ENCODE measurements at places on chromosomes 12 and 14. TPM values are rescaled to one million over a fixed set of nuclear protein-coding genes. Genes with fewer than 3 reads are reported as not detected.
A peak's percentile ranks its signal among the peaks of the same experiment; 100 is the strongest.

DNA sequence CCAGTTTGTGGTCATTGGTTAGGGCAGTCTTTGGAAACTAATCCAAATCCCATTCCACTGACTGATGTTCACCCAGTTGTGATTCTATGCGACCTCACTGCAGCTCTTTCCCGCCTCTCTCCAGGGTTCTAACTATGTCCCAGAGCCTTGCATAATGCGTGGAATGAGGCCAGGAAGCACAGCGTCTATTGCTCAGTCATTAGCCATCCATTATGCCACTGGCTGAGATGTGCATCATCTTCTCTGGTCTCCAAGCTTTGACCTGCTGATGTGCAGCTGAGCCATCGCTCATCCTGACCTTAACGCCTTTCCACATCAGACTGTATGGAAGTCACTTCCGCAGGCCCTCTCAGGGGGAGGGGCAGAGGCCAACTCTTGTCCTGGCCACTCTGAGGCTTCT, 115.4 kb upstream of the VRK1 start:
- no peak for DNase-seq

DNA sequence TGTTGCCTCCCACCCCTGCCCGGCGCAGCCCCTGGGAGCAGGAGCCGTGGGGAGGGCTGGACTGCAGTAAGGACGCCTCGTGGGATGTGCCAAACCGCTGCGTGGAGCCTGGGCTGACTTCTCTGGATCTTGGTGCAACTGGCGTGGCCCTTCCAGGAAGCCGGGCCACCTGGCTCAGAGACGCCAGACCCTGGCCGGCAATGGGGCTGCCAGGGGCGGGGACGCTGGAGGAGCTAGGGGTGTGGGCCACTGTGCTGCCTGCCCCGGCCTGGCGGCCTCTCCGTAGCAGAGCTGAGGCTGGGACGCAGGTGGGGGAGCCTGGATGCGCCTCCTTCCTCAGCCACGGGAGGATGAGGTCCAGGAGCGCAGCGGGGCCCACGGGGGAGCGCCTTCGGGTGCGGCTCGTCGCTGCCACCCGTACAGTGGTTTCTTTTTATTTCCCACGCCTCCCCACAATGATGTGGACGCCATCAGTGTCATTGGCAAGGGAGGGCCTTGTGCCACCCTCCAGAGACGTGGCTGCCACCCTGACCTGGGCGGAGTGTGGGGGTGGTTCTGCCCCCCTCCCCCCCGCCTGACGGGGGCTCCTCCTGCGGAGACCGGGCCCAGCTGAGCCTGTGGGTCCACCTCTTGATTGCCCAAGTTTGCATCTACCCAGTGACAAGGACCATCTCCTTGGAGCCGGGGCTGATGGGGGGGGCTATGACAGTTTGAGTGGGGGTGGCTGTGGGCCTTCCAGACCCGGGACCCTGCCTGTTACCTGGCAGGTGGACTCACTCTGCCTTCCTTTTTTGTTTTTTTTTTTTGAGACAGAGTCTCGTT, 11.3 kb downstream of the DDX51 start:
- no peak for DNase-seq

- DNase-seq = no peak
Measured at GRCh38 chr12:611721-612120, 51.5 kb downstream of the NINJ2 start.

The MSI1 gene
- polyA plus RNA-seq = 1.4 TPM

The MYO1H gene
- not detected for polyA plus RNA-seq

DNA sequence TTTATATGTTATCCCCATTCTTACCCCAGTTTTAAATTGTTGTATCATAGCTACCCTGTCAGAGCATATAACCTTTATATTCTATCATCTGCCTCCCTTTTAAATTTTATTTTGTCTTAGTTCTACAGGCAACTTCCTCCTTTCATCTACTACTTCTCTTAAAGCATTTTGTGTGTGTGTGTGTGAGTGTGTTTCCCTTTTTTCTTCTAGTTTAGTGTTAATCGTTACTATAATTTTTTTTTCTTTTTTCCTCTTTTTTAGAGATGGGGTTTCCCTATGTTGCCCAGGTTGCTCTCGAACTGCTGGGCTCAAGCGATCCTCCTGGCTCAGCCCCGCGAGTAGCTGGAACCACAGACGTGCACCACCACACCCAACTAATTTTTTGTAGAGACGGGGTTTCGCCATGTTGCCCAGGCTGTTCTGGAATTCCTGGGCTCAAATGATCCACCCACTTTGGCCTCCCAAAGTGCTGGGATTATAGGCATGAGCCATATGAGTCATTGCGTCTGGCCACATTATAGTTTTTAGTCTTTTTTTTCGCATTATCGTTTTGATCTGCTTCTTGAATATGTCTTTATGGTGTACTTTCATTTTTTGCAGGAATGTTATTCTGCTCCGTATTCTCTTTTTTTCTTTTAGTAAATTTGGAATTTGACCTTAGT, 33.1 kb upstream of the FBXO34 start:
- DNase-seq = no peak

GRCh38 chr14:61591862-61592261, 103.5 kb upstream of the HIF1A start:
- no peak for DNase-seq

GRCh38 chr14:91332171-91332985, 85.2 kb downstream of the CCDC88C start:
- DNase-seq = no peak

DNA sequence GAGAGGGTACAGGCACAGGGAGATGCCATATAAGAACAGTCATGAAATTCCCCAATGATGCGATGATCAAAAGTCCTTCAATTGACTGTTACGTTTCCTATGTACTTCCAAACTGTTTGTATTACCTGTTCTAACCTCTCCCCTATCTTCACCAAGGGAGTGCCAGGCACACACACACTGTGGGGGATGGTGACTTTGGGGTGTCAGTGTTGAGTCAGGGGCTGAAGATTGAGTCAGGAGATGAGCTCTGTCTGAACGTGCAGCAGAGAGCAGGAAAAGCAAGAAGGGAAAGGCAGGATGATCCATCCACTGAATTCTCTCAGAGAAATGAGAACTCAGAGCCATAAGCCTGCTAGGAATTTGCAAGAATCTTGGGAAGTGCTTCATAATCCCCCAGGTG, 153.4 kb downstream of the EFCAB11 start:
- no peak for DNase-seq

The MANSC4 gene
- polyA plus RNA-seq = not detected

The CHGA gene
- polyA plus RNA-seq = 0.70 TPM

DNA sequence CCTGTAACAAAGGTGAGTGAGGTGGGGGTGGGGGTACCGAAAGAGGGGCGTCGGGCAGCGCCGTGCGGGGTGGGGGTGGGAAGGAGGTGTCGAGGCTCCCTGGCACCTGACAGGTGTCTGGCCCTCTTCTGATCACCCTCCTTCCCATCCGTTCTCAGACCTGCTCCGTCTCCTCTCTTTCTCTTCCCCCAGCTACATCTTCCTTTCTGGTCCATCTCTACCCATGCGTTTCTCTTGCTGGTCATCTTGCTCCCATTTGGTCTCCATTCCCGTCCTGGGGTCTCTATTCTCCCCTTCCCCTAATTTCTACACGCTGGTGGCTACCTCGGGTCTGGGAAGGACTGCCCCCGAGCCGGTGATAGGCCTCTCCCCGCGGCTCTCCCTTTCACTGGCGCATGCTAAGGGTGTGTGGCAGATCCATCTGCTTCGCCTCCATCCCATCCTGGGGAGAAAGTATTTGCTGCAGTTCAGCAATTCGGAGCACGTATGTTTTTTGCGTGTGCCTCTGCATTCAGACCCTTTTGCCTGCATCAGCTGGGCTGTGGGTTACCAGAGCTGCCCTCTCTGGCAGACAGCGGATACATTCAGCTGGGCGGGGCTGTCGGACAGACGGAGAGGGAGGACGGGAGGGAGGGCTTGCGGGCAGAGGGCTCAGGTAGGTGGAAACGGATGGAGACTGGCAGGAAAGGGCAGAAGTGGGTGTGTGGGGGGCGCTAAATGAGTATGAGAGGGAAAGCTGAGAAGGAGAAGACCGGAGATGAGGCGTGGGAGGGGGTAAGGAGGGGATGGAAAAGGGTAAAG, 730 bp downstream of the CLSTN3 start:
- DNase-seq = no peak

GRCh38 chr12:66118240-66118891, 12.2 kb downstream of the LLPH start:
- no peak for DNase-seq

The GSC gene
- polyA plus RNA-seq = 0.26 TPM

- DNase-seq = no peak
Measured at GRCh38 chr12:59185295-59185694, 265.0 kb upstream of the LRIG3 start.

GRCh38 chr14:22159099-22159498, 429.9 kb downstream of the DAD1 start:
- no peak for DNase-seq

DNA sequence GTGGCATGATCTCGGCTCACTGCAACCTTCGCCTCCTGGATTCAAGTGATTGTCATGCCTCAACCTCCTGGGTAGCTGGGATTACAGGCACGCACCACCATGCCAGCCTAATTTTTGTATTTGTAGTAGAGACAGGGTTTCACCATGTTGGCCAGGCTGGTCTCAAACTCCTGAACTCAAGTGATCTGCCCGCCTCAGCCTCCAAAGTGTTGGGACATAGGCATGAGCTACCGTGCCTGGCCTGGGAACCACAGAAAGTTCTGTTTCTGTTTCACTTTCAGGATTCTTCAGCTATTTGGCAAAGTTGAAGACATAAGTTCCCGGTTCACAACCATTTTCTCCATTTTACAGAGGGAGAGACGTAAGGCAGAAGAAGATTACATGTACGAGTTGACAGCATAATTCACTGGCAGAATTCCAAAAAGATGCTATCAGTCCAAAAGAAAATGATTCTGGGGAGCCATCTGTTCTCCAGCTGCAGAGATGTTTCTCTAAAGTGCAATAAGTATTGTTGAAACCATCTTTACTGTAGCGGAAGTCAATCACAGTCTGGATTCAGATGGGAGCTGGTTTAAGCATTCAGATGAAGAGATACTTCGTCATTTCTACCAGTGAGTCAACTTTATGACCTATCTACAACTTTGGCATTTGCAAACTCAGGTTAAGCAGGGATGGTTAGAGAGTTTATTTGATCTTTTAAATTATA, 8.1 kb upstream of the RNF34 start:
- DNase-seq = no peak

- DNase-seq = no peak
Measured at GRCh38 chr14:68147303-68147702, 327.7 kb downstream of the RAD51B start.

- DNase-seq = no peak
Measured at GRCh38 chr14:29941401-29941800, 13.8 kb upstream of the PRKD1 start.

DNA sequence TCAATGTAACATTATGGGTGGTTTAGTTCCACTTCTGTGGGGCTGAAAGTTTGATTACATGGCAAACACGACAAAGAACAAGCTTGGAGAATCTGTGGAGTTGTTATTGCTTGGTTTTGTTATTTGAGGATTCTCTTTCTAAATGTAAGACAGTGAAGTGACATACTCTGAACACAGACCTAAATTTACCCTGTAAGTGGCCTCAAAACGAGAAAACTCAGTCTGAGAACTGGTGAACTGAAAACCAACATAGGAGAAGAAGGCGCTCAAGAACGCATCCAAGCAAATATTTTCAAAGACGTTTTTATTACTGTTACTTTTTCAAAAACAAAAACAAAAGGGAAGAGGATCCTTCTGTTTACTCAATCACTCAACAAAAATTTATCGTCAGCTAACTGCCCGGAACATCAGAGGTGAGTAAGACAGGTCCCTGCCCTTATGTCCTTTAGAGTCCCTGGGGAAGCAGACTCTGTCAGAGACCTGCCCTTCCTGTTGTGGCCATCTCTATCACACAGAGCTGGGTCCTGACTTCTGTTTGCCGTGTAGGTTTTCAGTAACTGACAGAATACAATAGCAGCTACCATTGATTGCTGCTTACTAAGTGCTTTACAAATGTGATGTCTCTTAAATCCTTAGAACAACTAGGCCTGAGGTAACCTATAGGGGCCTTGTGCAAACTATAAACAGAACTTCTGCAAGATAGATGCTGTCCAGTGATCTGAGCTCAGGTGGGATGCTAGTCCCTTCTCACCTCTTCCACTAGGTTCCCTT, 79.3 kb upstream of the C12orf71 start:
- DNase-seq = peak; percentile 30

- no peak for DNase-seq
Measured at GRCh38 chr14:33904609-33905008, 46.3 kb downstream of the EGLN3 start.

The RPL10L gene
- not detected for polyA plus RNA-seq

GRCh38 chr14:99136401-99136800, 135.6 kb downstream of the BCL11B start:
- no peak for DNase-seq

The IFI27 gene
- 0.76 TPM for polyA plus RNA-seq

GRCh38 chr14:100422556-100423316, 99.6 kb downstream of the SLC25A47 start:
- no peak for DNase-seq

DNA sequence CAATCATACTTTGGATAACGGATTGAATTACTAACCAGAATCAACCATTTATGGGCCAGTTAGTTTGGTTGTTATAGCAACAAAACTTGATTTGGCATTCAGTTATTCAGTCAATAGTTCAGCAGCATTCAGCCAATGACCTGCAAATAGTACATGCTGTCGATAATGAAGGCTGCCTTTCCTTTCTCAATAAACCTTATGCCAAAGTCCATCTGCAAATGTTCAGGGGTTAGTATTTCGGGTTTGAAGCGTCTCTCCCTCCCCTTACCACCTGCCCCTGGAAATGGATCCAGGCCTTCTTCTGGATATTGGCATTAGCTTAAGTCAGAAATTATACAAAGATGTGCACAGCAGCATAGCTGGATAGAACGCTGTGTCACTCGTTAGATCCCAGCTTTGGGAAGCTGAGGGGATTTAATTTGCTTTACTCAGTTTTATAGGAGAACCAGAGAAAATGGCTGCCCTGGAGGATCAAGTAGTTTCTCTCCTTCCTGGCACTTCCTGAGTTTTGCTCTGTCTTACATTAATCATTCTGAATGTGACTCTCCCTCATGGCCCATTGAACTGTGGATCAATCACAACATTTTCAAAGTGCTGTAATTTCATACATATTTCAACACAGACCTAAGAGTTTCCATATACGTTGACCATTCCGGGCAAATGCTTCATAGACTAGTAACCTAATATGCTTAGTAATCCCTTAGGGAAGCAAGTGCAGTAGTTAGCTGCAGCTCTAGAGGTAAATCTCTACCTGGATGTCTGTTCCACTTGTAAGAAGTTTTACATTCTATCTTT, 46.7 kb upstream of the PTPRR start:
- DNase-seq = no peak

The SIX6 gene
- polyA plus RNA-seq = not detected
